ENCODE measurements at places on chromosomes 13 and 19. TPM values are rescaled to one million over a fixed set of nuclear protein-coding genes. Genes with fewer than 3 reads are reported as not detected.

DNA sequence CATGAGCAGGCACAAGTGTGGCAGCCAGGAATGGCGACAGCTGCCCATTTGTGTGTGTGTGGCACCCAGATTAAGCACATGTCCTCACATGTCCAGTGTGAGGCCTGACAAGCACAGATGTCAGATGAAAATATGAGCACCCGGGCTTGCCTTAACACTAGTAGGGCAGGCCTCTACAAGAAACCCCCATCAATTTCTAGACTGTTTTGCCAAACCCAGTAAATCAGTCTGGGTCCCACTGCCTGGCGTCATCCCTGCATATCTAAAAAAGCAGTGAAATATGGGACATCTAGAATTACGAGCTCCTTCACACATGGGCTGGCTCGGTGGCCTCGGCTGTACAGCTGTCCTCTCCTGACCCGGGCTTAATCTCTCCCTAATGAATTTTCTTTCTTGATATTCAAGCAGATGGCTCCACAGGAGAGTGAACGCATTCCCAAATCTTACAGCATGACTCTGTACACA lies 432.7 kb downstream of the FOXO1 start:
- no peak for DNase-seq

DNA sequence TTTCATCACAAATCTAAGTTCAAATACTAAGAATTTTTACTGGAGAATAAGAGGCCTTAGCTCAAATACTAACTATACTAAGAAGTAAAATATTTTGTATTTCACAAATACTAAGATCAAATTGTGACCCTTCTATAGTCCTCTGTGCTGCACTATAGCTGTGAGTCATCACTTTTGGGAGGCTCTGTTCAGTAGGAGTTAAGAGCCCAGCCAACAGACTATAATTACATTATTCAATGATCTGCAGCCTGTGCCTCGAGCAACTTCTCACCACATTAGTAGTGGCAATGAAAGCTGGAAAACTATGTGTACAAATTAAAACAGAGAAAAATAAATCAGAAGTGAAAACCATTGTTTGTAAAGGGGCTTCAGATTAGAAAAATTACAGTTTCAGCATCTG lies 147.3 kb upstream of the GPC6 start:
- no peak for DNase-seq

The VSTM2B gene
- total RNA-seq = not detected

DNA sequence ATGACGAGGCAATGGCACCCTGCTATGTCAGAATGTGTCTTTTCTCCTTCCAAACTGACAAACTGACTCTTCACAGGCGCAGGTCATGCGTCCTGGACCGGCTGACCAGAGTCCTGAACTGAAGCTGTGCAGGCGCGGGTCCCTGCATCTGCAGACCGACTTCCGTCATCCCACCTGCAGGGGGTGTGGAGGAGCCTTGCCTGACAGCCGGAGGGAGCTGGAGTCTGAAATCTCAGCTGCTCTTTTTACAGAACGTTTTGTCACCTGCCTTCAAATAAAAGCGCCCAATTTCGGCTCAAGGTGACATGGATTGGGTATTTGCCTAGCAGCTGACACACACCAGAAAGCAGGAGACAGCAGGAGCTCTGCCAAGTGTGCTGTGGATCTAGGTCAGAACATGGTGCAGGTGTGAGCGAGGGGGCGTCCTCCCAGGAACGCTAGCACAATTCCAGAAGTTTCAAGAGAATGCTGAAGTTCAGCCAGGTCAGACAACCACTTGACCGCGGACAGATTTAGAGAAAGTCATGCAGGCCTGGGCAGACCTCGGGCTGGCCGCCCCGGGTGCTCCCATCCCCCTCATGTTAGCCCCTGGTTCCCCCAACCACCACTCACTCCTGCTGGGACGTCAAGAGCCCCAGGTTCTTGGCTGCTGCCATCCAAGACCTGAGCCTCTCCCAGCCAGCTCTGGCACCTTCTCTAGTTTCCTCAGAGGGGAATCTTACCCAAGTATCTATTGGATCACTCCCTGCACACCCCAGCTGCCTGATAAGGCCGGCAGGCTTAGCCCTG lies 32.8 kb downstream of the ELL start:
- peak; percentile 33 for DNase-seq

GRCh38 chr13:112685896-112686295 lies 3.9 kb upstream of the ATP11A start:
- DNase-seq = no peak

The DNAAF3 gene
- not detected for total RNA-seq

DNA sequence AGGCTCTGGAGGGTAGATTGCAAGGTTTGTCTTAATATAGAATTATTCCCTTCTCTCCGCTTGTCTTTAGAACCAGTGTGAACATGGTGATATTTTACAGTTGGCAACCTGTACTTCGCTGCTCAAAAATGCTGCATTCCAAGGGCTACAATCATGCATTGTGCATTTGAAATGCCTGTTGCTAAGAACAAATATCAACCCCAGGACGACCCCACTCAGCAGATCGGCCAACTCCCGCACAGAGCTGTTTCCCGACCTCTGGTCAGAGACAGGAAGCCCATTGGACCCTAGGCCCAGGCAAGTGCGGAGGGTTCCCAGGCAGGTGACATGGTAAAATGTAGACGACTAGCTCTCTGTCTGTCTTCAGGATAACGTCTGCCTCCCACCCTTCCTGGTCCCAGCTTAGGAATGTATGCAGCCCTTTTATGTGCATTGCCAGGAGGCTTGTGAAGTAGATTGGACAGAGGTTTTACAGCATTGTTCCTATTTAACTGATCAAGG lies 263.5 kb downstream of the FOXO1 start:
- DNase-seq = no peak

- DNase-seq = no peak
Observed at GRCh38 chr13:113536461-113537110, 46.1 kb upstream of the DCUN1D2 start.

The CPAMD8 gene
- total RNA-seq = 0.41 TPM

DNA sequence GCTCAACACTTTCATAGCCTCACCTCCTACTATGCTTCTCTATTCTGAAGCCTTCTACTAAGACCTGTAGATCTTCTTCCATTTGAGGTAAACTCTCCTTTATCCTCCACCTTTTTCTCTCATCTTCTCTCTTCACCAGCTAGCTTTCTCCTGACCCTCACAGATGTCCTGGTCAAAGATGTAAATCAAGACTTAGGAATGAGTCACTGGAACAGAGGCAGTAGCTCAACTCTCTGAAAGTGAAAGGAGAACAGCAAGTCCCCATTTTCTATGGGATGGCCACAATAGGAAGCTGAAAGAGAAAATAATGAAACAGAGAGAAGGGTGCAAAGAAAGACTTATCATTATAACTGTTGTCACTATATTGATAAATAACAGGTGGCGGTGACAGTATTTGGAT lies 86.1 kb upstream of the DOCK9 start:
- no peak for DNase-seq
